ENCODE measurements at places on chromosomes 1 and 21.

DNA sequence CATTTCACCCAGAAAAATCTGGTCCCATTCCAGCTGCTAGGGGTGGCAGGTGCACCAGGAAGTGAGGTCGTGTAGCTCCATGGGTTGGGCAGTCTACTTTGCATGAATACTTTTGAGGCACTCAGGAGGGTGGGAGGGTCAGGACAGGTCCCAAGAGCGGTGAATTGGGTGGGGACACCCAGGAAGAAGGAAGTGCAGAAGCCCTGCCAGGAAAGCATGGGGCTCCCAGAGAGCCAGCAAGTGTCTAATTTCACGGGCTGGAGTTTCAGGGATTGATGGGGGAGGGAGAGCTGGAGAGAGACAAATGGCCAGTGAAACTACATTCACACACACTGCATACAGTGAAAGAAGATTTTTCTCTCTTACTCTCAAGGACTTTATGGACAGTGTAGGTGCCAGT lies 137.8 kb downstream of the GALNT2 start:
- no peak for DNase-seq

DNA sequence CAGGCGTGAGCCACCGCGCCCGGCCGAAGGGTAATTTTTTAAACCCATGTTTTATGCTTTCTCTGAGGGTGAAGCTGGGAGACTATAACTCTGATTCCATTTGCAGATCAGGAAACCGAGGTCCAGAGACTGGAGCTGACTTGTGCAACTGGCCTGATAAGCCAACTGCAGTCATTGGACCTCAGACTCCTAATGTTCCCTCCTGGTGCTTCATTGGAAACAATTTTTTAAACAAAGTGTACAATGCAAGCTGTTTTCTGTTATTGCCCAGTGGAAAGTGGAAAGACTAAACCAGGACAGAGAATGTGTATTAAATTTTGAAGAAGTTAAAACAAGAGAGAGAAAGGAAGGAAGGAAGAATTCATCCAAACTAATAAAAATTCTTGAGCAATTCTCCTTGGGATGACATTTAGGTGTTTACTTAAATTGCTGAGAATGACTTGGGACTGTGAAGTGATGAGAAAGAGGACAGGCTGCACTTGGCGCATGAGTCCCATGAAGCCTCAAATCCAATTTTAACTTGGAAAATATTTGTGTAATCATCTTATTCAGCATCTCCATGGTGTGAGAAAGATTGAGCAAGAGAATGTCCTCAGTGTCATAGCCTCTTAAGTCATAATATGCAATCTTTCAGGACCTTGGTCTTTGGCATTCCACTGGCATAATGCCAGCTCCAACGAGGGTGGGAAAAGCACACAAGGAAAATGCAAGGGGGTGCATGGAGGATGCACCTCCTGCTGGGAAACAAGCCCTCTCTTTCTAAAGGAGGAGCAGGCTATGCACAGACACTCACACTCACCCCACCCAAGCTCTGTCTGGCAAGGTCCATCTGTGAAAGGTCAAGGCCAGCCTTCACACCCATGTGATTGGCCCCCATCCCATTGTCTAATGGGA lies 342.0 kb downstream of the SIPA1L2 start:
- DNase-seq: no peak

GRCh38 chr1:110756506-110756905 lies 81.8 kb upstream of the KCNA3 start:
- no peak for DNase-seq

- DNase-seq: no peak
Measured at GRCh38 chr1:163296504-163297263, 25.1 kb upstream of the NUF2 start.

DNA sequence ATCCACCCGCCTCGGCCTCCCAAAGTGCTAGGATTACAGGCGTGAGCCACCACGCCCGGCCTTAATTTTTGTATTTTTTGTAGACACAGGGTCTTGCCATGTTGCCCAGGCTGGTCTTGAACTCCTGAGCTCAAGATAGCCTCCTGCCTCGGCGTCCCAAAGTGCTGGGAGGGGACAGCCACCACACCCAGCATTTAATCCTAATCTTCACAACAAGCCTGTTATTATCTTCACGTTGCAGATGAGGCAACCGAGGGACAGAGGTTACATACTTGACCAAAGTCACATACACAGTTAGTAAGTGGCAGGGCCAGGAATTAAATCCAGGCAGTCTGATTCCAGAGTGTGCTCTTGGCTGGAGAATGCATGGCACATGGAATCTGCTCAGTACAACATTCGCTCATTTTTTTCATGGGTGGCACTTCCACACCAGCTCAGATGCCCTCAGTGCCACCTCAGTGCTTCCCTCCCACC lies 4.8 kb upstream of the GPR37L1 start:
- DNase-seq: no peak

- no peak for DNase-seq
Measured at GRCh38 chr1:180482425-180483275, 19.7 kb downstream of the ACBD6 start.

DNA sequence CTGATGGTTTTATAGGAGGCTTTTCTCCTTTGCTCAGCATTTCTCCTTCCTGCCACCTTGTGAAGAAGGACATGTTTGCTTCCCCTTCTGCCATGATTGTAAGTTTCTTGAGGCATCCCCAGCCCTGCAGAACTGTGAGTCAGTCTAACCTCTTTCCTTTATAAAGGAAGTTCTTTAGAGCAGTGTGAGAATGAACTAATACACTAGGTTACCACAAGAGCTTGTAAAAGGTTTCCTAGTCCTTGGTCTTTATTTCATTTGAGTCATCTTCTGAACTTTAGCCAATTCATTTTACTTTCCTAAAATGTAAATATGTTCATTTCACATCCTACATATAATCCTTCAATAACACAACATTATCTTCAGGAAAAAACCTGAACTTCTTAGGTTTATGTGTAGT lies 365.3 kb downstream of the HHIPL2 start:
- no peak for DNase-seq

DNA sequence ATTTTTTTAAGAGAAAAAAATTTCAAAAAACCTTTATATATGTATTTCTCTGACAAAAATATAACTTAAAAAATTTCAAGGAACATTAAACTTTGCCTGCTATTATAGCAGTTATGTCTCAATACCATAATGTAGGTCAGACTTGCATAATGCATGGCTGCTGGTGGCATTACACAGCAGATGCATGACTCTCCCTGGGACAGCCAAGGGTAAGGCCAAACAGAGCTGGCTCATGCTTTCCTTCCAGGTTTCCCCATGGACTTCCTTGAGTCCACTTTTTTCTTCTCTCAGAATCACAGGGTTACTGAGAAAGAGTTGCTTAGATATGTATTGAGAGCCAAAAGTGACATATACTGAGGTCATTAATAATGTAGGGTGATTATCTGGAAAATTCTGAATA lies 43.7 kb downstream of the RHOU start:
- DNase-seq: no peak

DNA sequence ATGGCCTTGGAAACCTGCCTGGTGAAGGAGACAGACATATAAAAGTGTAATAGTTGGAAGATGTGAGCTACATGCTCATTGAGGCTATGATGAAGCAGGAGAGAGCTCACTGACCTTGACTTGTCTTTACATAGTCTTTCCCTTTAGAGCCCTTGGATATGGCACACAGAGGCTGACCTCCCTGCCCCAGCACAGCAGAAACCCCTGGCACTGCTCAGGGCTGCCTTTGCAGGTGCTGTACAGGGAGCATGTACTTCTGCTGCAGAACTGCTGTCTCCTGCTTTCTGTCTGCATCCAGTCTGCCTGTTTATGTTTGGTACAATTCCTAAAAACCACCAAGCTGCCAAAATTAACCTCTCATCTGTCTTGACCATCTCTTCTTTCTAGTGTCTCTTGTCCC lies 80.5 kb downstream of the C1orf21 start:
- no peak for DNase-seq

DNA sequence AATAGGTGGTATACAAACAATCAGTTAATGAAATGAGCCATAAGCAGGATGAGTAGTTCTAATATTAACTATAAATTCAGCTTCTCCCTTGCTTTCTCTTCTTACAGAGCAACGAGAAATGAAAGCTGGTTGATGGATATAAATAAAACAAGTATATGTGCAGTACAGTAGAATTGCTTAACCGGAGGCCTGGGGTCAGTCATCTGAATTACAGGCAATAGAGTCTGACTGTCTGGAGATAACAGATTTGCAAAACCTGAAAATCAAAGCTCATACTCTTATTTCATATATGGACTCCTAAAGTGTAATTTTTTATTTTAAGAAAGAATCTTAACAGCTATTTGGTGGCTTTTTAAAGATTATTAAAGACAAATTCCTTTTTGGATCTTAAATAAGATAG lies 43.1 kb upstream of the SGIP1 start:
- DNase-seq: no peak

- no peak for DNase-seq
Measured at GRCh38 chr1:59318271-59318860, 21.5 kb downstream of the FGGY start.

GRCh38 chr21:45992301-45993209 lies 11.0 kb downstream of the COL6A1 start:
- DNase-seq: no peak

DNA sequence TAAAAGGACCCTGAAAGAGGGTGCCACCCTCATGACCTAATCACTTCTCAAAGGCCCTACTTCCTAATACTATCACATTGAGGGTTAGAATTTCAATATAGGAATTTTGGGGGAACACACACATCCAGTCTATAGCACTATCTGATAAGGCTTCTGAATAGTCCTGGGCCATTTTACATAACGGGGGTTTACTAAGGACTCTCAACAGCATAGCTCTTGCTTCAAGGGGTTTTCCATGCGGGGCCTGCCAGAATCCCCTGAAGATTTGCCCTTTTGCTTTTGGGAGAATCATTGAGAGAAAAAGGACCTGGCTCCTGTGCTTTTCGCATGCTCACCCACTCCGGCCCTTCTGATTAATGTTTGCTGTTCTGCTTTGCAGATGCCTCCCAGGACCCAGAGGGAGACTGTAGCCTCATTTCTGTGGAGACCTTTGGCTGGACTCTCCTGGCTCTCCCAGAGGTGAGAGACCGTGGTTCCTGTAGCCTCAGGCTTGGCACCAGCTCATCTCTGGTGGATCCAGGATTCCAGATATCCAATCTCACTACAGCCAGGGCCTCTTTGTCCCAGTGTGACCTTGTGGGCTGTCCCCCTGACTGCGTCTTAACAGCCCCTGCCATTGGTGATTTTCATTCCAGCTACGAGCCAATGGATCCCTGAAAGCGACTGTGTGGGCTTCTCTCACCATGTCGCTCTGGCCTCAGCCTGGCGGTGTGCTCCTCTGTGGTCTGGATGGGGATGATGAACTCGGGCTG lies 72.6 kb downstream of the DDR2 start:
- DNase-seq: no peak

DNA sequence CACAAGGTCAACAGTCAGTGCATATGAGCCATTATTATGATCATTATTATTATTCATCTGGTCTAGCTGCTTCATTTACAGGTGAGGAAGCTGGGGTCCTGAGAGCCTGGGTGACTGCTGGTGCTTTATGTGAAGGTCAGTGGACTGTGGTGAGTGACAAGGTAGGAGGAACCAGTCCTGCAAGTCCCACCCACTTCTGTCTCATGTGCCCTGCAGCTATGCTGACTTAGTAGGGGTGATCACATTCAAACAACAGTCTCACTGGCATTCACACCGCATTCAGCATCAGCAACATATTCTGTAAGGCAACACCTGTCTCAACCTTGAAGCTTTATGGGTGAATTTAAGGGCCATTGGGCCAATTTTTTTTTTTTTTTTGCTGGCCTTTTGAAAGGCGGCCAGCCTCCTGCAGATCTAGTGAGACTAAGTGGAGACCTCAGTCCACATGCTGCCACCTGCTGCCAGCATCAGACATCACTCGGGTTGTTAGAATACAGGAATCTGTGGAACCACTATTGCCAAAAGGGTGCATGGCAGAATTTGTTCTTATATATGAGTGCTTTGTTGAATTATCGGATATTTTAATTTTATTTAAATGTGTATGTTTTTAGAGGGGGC lies 59.9 kb upstream of the CACNA1E start:
- no peak for DNase-seq

- no peak for DNase-seq
Measured at GRCh38 chr1:234579967-234580366, 30.0 kb downstream of the IRF2BP2 start.
